Choroid plexus epithelial cell (primary cell): ENCODE measurements at places on chromosomes 13 and 19.

DNA sequence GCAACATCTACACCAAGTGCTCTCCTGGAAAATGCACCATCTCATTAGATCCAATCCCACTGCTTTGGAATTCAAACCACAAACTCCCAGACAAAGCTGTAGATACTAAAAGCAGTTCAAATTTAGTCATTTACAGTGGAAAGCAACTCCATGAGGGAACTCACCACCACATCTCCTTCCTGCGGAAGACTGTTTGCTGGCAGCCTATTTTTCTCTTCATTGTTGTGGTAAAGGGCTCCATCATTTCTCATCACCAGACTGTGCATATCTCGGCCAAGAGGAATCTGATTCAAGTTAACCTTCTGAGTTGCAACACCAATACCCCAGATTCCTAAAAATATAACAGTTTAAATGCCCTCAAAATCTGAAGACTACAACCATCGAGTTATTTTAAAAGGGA is 8.4 kb downstream of the SPRYD7 start:
- DNase-seq, result peak; percentile 76

GRCh38 chr13:43058831-43059230 is 35.4 kb downstream of the DNAJC15 start:
- peak; percentile 80 for DNase-seq

GRCh38 chr13:32446220-32446619 is 18.3 kb upstream of the N4BP2L1 start:
- DNase-seq, result no peak

- peak; percentile 14 for DNase-seq
Observed at GRCh38 chr13:100428986-100429385, 159.6 kb downstream of the GGACT start.

DNA sequence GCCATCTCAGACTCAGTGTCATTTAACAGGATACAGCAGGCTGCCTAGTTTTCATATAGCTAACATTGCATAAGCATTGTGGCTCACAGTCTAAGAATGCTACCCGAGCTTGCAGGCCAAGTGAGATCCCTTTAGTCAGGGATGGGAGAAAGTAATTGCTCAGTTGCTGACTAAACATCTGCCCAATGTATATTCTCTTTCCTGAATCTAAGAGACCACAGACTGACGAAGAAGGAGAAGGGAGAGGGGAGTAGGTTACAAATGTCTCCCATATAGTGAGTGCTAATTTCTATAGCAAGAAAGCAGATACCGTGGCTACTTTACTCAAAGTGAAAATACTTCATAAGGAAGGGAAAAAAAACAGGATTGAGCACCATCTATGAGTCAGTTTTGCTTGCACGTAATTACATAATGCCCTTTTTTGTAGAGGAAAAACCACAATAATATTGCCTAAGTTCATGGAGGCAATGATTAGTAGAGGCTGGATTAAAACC is 453.9 kb downstream of the COG6 start:
- peak; percentile 98 for DNase-seq

GRCh38 chr13:26327940-26328725 is 74.2 kb downstream of the CDK8 start:
- DNase-seq, result peak; percentile 47

GRCh38 chr13:111460548-111461444 is 140.4 kb downstream of the TEX29 start:
- peak; percentile 61 for DNase-seq

- DNase-seq, result peak; percentile 43
Observed at GRCh38 chr19:40650749-40651305, 39.6 kb downstream of the NUMBL start.

GRCh38 chr13:27680465-27680864 is 58.8 kb downstream of the POLR1D start:
- DNase-seq, result no peak

GRCh38 chr13:77696006-77696878 is 1.2 kb upstream of the SLAIN1 start:
- DNase-seq, result no peak

GRCh38 chr19:40444000-40444824 is at the start of gene SERTAD3:
Gene SERTAD3 (minus strand): TSS chr19:40444335. CDS start chr19:40442080, 2,255 bp downstream.
- peak; percentile 96 for DNase-seq

GRCh38 chr13:76570510-76570971 is 315.7 kb downstream of the KCTD12 start:
- DNase-seq, result no peak

DNA sequence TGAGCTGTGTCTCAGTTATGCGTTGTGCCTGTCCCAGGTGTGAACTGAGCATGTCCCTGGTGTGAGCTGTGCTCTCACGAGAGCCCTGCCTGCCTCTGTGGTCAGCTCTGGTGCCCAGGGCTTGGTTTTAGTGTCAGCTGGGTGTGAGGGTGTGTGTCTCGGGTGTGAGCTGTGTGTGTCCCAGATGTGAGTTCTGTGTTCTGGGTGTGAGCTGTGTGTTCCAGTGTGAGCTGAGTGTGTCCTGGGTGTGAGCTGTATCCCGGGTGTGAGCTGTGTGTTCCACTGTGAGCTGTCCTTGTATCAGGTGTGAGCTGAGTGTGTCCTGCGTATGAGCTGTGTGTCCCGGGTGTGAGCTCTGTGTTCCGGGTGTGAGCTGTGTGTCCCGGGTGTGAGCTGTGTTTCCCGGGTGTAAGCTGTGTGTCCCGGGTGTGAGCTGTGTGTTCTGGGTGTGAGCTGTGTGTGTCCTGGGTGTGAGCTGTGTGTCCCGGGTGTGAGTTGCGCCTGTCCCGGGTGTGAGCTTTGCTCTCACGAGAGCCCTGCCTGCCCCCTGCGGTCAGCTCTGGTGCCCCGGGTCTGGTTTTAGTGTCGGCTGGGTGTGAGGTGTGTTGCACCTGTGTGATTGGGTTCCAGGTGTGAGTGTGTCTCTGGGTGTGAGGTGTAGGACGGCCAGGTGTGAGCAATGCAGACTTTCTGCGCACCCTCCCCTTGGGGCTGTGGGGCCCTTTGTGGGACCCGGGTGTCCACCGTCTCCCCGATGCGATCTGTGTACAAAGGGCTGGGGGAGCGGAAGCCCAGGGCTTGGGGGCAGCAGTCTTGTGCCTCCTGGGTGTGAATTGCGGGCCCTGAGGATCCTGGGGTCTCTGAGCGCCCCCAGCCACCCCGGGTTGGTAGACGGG is 7.1 kb upstream of the PEAK3 start:
- DNase-seq, result no peak

- DNase-seq, result no peak
Observed at GRCh38 chr13:74221752-74222151, 87.5 kb upstream of the KLF12 start.

DNA sequence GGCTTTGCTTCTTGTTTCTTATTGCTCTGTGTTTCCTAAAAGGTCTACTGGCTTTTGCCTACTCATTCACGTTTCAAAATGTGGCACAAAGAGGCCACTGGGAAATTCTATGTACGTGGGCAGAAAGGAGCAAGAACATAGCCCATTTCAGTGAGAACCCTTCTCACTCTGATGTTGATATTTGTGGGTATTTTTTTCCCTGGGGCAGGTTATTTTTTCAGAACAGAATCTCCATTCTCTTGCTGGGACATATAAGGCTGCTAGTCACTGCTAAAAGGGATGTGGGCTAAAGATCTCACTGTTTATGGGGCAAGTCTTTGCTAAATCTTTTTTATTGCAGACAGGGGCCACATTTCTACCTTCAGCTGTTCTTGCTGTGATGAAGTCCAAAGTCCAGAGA is 27.1 kb downstream of the EDNRB start:
- DNase-seq, result no peak

- DNase-seq, result peak; percentile 33
Observed at GRCh38 chr19:41327076-41327575, 17.2 kb downstream of the CCDC97 start.

DNA sequence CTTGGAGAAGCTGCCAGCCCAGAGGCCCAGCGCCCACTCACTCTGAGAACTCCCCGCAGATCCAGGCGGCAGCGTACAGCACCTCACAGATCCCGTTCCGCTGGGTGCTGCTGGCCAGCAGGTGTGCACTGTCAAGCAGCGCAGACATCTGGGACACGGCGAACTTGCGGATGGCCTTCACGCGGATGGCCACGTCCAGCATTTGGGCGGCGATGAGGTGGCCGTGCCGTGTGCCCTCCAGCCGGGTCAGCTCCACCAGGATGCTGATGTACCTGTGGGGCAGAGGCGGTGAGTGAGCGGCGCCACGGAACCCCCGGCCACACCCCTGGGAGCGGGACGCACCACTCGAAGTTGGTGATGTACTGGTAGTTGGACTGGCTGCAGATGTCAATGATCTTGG is 24.1 kb downstream of the IZUMO4 start:
- no peak for DNase-seq
